ENCODE measurements at places on chromosomes 1 and 21. TPM values are rescaled to one million over a fixed set of nuclear protein-coding genes. Genes with fewer than 3 reads are reported as not detected.

GRCh38 chr1:172559572-172560210 lies 26.7 kb downstream of the SUCO start:
- DNase-seq: no peak

DNA sequence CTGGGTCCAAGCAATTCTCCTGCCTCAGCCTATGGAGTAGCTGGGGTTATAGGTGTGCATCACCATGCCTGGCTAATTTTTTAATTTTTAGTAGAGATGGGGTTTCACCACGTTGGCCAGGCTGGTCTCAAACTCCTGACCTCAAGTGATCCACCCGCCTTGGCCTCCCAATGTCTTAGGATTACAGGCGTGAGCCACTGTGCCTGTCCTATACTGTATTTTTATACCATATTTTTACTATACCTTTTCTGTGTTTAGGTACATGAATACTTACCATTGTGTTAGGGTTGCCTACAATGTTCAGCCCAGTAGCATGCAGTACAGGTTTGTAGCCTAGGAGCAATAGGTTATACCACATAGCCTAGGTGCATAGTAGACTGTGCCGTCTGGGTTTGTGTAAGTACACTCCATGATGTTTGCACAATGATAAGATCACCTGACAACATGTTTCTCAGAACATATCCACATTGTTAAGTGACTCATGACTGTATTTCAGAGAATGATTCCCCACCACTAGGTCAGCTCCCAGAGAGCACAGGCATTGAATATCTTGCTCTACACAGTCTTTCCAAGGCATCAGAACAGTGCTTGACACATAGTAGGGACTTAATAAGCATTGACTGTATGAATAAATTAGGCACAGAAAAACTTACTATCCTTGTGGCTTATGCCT lies 6.0 kb upstream of the CITED4 start:
- no peak for DNase-seq

- DNase-seq: no peak
These were observed 8.7 kb upstream of the TTF2 start for GRCh38 chr1:117051224-117052064.

DNA sequence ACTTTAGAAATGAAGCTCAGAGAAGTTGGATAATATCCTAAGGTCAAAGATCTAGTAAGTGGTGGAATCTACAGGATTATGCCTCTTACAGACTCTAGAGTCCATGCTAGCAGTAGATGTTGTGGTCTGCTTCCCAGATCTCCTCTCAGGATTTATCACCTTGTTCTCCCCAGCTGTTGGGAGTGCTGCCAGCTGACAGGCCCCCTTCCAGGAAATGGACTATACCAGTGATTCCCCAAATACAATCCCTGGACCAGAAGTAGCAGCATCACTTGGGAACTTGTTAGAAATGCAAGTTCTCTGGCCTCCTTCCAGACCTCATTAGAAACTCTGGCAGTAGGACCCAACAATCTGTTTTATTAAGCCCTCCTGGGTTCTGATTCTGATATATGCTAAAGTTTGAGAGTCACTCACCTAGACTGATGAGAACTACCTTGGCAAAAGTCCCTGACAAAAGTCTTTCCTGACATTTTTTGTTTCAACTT lies 24.5 kb upstream of the NTNG1 start:
- DNase-seq: no peak

GRCh38 chr1:104702731-104703130 lies 953.0 kb downstream of the AMY1C start:
- DNase-seq: no peak

DNA sequence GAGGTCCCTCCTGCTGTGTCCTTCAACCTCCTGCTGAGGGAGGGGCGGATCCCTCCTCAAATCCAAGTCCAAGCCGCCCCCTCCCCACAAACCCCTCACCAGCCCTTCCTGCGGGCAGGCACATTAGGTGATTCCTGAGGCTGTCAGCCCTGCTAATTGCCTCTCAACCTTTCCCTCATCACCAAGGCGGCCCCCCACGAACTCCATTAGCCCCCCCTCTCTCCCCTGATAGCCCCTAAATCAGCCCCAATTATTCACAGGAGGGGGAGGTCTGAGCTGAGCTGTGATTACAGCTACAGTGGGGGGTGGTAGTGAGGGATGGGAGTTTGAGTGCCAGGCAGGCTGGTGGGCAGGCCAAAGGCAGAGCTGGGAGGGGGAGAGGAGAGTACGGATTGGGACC lies 5.8 kb upstream of the PEAR1 start:
- no peak for DNase-seq

DNA sequence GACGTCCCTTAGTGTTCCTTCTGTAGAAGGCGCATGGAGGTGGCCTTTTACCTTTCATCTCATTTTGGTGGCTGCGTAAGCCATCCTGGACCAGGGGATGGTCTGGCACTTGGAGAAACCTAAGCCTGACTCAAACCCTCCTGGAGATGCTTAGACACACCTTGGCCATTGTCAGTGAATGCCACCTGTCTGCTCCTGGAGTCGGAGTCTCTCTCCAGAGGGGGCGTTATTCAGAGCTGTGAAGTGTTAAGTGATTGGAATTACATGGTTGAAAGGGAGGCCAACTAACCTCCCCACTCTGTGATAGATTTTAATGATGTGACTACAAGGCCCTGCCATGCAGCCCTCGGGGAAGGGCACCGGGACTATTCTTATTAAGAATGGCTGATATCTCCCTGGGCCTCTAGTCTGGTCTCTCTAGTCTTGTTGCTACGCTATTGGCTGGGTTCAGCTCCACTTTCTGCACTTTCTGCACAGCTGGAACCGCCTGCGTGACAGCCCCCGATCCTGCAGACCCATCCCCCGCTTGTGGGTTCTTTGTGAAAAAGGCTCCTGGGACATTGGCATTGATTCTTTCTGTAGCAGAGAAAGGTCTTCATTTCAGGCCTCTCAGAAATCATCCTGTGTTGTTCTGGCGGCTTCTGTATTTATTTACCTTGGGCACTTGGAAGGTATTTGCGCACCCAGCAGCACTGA lies 4.2 kb downstream of the RASSF5 start:
- no peak for DNase-seq

GRCh38 chr1:43703836-43704235 lies 3.5 kb upstream of the ST3GAL3 start:
- no peak for DNase-seq

DNA sequence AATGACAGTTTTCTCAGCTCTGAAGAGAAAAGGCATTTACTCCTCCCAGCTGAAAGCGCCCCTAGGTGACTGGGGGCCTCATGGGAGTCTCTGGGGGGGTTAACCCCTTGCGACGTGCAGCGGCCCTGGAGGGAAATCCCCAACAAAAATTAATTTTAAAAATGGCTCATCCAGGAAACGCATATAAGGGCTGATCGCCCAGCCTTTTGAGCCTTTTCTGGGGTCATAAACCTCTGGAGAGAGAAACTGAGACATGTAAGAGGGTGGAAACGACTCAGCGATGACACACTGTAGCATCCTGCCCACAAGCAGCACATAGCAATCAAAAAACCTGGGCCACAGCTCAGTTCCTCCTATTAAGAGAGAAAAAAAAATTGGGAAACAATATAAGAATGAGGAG lies 20.4 kb upstream of the HPDL start:
- no peak for DNase-seq

DNA sequence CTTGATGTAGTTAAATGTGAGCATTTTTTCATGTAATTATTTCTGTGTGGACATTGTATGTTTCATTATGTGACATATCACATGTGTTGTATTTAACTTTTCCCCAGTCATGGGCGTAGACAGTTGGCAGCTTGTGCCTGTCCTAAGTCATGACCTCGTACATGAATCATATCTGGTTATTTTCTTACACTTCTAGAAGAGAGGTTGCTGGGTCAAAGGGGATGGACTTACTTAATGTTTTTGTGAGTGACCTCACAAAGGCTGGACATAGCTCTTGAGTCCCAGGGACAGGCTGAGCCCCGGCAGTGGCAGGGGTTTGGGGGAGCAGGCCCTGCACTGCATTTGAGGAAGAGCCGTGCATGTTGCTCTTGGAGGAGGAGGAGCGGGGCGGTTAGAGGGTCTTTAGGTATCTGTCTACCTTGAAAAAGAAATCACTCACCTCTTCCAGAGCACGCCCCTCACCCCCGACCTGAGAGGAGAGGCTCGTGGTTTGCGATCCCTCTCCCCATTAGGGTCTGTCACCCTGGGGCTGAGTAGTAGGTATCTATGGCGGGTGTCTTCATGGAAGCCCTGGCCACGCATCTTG lies 16.4 kb downstream of the IFNGR2 start:
- no peak for DNase-seq

DNA sequence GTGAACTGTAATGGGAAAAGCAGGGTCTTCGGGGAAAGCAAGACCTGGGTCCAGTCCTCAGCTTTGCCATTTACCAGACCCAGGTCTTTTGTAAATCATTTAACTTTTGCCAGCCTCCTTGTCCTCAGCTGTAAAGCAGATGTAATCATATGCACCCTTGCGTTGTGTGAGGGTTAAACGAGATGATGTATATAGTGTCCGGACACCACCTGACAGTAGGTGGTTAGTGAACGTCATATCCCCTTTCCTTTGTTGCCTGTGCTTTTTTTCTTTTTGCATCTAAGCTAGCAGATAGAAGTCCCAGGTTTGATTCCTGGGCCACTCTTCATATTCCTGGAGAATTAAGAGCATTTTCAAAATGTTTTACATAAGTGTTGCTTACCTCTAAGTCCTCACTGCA lies 28.5 kb downstream of the IL12RB2 start:
- DNase-seq: no peak

Gene LRP8
- total RNA-seq: 8.8 TPM

Gene CDA
- total RNA-seq: 2.1 TPM

Gene ERG
- total RNA-seq: 18.9 TPM

Gene F3
- total RNA-seq: 91.0 TPM

Gene FCRL6
- total RNA-seq: 1.0 TPM

Gene PRR9
- total RNA-seq: 5.4 TPM

Gene RIPK4
- 17.7 TPM for total RNA-seq

Gene PTPN22
- 3.2 TPM for total RNA-seq

Gene C1orf87
- total RNA-seq: not detected
